ENCODE measurements at places on chromosomes 16 and 17.

DNA sequence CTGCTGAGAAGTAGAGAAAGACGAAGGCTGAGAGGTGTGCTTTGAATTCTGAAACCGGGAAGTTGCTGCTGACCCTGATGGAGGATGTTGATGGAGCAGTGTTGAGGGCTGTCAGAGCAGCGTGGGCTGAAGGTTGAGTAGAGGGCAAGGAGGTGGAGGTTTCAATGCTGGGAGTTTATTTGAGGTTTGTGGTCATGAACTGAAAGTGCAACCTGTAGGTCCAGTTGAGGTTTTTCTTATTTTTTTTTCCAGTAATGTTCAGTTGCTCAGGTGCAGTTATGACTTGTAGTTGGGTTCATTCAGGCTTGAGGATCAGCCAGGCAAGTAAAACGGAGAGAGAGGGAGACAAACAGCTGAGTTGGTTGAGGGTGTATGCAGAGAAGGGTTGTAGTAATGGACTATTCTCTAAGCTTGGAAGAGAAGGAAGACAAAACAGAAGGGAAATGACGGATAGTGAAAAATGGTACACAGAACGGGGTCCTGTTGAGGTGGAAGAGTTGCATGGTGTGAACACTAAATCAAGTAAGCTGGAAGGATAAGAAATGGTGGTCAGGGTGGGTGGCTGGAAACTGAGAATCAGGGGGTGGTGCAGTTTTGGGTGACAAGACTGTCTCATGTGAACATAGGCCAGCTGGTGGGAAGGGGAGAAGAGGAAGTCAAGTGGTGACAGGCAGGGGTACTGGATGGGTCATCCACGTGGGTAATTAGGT, 8.7 kb upstream of the UBE2G1 start:
- no peak for DNase-seq

- DNase-seq = no peak
Observed at GRCh38 chr17:42472709-42473521, 14.2 kb downstream of the ATP6V0A1 start.

GRCh38 chr17:72474243-72474642, 353.4 kb downstream of the SOX9 start:
- DNase-seq = no peak

DNA sequence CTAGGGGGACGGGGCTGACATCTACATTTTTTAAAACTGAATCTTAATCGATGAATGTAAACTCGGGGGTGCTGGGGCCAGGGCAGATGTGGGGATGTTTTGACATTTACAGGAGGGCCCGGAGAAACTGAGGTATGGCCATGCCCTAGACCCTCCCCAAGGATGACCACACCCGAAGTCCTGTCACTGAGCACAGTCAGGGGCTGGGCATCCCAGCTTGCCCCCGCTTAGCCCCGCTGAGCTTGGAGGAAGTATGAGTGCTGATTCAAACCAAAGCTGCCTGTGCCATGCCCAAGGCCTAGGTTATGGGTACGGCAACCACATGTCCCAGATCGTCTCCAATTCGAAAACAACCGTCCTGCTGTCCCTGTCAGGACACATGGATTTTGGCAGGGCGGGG, 21.4 kb downstream of the ADAM11 start:
- no peak for DNase-seq

- DNase-seq = no peak
Observed at GRCh38 chr17:35752945-35753764, at the start of gene GAS2L2. Gene GAS2L2, minus strand, starts transcription at chr17:35753239. Its CDS starts 389 bp downstream, at chr17:35752850.

GRCh38 chr17:14201988-14202380, 34.7 kb downstream of the CDRT15 start:
- no peak for DNase-seq

- DNase-seq = no peak
Observed at GRCh38 chr17:14149751-14150150, 80.4 kb downstream of the COX10 start.

DNA sequence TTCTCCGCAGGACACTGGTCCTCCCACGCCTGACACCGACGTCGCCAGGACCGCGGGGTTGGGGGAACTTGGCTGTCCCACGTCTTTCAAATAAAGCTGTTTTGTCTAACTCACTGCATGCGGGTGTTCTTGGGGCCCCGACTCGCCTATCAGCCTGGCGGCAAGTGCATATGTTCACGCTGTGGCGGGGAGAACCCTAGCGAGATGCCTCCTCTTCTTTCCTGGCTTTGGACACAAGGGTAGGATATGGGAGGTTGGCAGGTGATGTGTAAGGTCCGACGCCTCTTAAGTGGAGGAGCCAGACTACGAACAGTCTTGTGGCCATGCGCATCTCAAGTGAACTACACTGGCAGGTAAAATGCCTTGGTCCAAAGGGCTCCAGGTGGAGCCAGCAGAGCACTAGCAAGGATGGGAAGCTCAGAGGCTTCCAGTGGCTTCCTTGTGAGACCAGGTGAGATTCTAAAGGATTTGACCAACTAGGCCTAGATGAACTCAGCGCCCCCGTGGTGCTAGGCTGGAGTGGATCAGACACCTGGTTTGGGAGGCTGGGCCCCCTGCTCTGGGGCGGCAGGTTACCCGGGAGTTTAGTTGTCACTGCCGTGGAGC, 873 bp upstream of the RPS2 start:
- no peak for DNase-seq

GRCh38 chr17:17151055-17151454, 55.1 kb downstream of the PLD6 start:
- no peak for DNase-seq

DNA sequence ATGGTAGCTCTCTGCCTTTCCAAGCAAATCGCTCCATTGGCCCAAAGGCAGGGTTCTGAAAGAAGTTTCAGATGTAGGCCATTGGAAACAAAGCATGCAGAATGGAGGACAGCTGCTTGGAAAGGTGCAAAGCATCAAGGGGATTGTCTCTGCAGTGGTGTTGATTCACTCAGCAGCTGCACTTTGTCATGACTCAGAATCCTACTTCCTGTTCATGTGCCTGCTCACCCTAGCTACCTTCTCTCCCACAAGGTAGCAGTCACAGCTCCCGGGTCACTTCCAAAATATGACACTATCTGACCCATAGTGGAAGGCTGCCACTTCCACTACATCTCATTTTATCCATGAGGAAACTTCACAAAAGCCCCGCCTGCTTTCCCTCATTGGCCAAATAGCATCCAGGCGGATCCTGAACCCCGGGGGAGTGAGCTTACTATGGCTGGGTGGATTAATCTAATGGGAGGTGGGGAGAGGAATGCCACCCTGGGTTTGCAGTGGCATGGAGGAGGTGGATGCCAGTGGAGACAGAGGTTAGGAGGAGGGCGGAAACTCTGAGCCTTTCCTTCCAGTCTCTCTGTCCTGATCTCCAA, 74.7 kb upstream of the NKD1 start:
- no peak for DNase-seq

DNA sequence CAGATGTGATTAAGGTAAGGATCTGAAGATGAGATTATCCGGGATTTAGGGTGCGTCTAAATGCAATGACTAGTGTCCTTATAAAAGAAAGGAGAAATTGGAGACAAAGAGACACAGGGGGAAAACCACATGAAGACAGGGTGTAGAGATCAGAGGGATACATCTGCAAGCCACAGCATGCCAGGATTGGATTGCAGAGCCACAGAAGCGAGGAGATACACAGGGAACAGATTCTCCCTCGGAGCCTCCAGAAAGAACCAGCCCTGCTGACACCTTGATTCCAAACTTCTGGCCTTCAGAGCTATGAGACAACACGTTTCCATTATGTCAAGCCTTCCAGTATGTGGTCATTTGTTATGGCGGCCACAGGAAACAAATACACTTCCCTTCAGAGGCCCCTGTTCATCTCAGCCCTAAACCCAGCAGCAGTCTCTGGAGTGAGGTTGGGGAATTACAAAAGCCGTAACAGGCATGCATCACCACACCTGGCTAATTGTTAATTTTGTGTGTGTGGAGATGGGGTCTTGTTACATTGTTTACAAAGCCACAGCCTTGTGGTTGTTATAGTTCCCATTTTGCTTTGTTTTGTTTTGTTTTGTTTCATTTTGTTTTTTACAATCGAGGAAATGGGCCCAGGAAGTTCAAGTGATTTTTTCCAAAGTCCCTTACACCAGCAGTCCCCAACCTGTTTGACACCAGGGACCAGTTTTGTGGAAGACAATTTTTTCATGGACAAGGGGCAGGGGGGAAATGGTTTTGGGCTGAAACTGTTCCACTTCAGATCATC, 51.6 kb upstream of the LYRM9 start:
- DNase-seq = no peak

- no peak for DNase-seq
Observed at GRCh38 chr17:47265983-47266541, 12.4 kb downstream of the ITGB3 start.

GRCh38 chr16:6864244-6864643, 468.4 kb upstream of the RBFOX1 start:
- no peak for DNase-seq

- no peak for DNase-seq
Observed at GRCh38 chr17:40307001-40307730, 1.8 kb upstream of the RARA start.

- DNase-seq = no peak
Observed at GRCh38 chr16:70711211-70712031, 25.6 kb upstream of the MTSS2 start.

DNA sequence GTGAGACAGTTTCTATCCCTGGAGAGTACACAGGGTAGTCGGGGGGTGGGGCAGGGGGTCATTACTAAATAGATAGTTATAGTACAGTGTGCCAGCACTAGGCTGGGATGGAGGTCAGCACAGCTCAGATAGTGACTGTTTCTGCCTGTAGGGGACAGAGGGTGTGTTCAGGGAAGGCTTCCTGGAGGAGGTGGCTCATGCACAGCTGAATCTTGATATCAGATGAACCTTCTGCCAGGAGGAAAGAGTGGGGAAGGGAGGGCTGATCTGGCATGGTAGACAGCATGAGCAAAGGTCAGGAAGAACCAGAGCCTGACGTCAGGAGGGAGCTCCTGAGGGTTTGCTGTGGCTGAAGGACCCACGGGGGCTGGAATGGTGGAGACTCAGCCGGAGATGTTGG, 56.6 kb downstream of the OR1D5 start:
- DNase-seq = no peak

DNA sequence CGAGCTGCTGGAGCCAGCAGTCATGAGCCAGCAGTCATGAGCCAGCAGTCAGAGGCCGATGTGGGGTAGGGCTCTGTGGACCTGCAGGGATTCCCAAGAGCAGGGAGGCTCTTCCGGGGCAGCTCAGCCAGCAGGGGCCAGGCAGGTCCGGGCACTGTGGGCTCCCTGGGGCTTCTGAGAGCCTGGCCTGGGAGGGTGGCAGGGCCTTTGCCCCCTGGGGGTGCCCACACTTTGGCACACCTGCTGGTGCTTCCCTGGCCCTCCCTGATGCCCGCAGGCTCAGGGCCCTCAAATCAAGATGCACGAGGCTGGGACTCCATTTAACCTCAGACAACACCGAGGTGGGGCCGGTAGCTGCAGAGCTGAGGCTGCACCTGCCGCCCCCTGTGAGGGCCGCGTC, 18.1 kb downstream of the SOX8 start:
- DNase-seq = no peak

GRCh38 chr17:31433811-31434726, 42.6 kb downstream of the RAB11FIP4 start:
- no peak for DNase-seq

GRCh38 chr16:89257281-89257731, 39.8 kb downstream of the ZNF778 start:
- peak; percentile 11 for DNase-seq

GRCh38 chr17:10149573-10150399, 48.6 kb downstream of the GAS7 start:
- no peak for DNase-seq

GRCh38 chr17:67053438-67054000, 9.2 kb downstream of the CACNG1 start:
- DNase-seq = no peak

GRCh38 chr16:72134507-72134906, 37.4 kb downstream of the PMFBP1 start:
- DNase-seq = no peak

GRCh38 chr16:2691491-2692248, 9.3 kb downstream of the KCTD5 start:
- DNase-seq = peak; percentile 55

DNA sequence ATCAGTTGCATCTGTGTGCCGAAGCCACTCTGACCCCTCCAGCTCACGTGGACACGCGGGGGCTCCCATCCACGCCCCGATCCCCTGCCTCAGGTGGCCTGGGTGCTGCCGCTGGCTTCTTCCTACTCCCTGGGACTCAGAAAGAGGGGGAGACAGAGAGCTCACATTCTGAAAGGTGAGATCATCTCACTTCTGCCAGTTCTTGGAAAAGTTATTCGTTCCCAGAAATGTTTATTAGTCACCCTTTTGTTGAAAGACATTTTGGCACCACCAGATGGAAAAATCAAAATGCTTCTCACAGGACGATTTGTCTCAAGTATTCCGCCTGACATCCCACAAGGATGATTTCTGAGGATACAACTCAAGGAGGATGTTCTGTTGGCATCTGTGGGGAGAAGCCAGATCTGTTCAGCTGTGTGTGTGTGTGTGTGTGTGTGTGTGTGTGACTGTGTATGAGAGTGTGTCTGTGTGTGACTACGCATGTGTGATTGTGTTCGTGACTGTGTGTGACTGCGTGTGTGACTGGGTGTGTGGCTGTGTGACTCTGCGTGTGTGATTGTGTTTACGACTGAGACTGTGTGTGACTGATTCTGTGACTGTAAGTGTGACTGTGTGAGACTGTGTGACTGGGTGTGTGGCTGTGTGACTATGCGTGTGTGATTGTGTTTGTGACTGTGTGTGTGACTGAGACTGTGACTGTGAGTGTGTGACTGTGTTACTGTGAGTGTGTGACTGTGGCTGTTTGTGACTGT, 207.3 kb downstream of the NTN1 start:
- no peak for DNase-seq

DNA sequence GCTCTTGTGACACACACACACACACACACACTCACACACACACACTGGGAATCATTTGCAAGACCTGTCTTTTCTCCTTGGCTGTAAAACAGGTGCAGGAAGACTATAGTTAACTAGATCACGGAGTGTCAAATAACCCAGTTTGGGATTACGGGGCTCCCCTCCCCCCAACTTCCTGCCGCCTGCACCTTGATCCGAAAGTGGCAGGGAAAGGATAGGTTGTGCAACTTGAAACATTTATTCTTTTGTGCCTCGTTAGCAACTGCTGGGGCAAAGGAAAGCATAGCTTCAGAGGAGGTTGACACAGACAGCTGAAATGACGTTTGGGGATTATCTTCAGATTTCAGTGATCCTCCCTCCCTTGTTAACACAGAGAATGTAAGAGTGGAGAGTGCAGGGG, 149.5 kb downstream of the NTN1 start:
- DNase-seq = no peak

- DNase-seq = no peak
Observed at GRCh38 chr16:56758930-56759329, 29.0 kb downstream of the NUP93 start.
